AG04450 (cell line): ENCODE measurements at places on chromosomes 5 and 9.

DNA sequence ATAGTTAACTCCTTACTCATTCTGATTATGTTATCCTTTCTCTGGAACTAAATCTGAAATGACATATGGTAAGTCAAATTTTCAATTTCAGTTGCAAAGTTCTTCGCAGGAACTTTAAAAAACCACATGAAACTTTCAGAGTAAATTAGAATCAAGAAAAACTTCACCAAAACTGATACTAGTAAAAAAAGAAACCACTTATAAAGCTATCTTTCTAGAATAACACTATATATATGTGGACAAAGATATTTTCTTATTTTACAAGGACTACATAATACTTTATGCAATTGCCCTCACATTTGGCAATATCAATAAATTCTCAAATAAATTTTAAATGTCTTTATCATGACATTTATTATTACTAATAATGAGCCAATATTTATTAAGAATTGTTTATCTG is 1847.1 kb upstream of the NUDT12 start:
- no peak for DNase-seq

GRCh38 chr5:58011301-58011700 is 448.6 kb downstream of the PLK2 start:
- DNase-seq = no peak

DNA sequence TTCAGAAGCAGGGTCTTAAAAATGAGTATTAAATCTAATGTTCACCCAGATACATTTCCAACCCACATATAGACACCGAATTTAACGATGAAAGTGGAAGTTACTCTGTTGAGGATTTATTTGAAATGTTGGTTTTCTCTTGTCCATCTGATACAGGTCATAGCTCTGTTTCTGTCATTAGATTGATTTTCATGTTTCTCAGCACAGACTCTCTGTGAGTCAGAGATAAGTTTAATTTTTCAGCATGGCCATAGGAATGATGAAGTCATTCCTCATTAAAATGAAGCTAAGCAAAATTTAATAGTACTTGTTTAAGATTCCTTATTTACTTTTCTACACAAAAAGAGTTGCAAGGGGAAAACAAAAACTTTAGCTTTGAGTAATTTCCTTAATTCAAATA is 38.8 kb downstream of the GHR start:
- DNase-seq = no peak

- no peak for DNase-seq
Observed at GRCh38 chr9:95506428-95506677, 10.4 kb downstream of the PTCH1 start.

DNA sequence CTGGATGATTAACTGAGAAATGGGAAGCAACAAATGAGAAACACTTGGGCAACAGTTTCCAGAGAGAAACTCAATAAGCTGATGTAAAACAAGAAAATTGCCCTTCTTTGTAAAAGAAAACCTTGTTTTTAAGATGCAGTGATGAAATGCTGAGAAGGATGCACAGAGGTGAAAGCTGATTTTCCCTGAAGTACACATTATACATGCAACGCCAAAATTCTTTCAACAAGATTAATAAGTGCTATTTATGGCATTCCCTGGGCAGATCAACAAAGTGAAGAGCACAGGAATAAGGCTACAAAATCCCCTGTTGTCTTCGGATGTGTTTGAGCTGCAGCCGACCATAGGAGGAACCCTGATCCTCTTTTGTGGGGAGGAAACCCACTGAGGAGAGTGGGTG is 208.0 kb upstream of the ANKH start:
- no peak for DNase-seq

DNA sequence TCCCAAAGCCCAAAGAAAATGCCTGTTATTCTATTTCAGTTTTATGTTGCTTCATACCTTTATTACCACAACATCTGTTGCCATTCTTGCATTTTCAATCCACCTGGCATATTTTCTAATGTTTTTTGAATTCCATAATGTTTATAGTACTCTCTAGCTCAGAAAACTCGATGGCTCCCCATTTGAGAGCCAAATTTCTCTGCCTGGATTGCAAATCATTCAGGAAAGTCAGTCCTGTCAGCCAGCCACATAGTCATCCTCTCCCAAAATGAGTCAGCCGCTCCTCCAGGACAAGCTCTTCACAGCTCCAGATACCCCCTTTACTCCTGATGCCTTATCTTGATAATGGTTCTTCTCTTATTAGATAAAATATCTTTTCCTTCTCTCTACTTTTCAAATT is 78.2 kb upstream of the ADCY2 start:
- no peak for DNase-seq
